ENCODE measurements at places on chromosomes 6 and 20.

DNA sequence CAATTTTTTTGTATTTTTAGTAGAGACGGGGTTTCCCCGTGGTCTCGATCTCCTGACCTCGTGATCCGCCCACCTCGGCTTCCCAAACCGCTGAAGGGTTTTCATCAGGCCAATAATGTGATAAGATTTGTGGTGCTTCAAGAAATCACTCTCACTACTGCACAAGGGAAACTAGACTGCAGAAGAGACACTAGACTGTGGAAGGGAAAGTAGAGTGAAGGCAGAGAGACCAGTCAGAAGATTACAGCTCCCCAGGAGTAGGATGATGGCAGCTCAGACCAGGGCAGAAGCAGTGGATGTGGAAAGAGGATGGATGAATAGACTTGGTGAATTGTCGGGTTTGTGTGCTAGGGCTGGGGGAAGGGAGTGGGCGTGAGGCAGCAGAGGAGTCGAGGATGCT lies 48.0 kb upstream of the GTSF1L start:
- no peak for DNase-seq

GRCh38 chr6:169805242-169805838 lies 53.9 kb downstream of the ERMARD start:
- no peak for DNase-seq

GRCh38 chr6:163099621-163100171 lies 314.8 kb upstream of the QKI start:
- no peak for DNase-seq

DNA sequence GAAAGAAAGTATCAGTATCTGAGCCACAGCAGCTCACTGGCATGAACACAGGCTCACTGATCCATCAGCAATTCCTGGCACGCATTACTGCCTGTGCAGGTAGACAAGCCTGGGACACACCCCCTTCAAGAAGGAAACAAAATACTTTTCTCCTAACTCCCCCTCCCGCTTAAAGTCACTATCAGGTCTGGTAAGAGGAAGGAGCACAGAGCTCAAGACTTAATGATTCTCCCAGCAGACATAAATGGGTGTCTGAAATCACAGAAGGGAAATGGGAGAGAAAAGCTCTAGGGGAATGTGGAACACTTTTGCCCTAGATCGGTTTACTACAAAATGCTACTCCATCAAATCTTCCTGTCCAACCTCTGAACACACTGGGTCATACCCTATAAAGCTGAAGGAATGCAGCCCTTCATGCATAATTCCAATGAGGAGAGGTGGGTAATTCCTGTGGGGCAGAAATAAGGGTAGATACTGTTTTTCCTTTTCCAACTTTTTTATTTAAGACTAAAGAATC lies at the start of gene ADGRF1:
Gene ADGRF1 (minus strand): TSS at position 58 of the 517 bp plus-strand sequence. CDS start 13,271 bp downstream, outside the sequence.
- no peak for DNase-seq

GRCh38 chr6:79034865-79035264 lies 43.2 kb downstream of the PHIP start:
- no peak for DNase-seq

- DNase-seq = no peak
Measured at GRCh38 chr6:40419946-40420728, 167.0 kb downstream of the LRFN2 start.

- no peak for DNase-seq
Measured at GRCh38 chr20:50980071-50980681, 21.6 kb downstream of the MOCS3 start.

DNA sequence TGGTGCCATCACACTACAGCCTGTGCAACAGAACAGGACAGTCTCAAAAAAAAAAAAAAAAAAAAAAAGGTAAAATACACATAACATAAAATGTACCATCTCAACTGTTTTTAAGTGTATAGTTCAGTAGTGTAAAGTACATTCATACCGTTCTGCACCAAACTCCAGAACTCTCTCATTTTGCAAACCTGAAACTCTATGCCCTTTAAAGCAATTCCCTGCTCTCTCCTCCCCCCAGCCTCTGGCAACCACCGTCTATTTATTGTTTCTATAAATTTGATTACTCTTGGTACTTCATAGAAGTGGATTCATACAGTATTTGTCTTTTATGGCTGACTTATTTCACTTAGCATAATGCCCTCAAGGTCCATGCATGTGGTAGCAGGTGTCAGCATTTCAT lies 12.9 kb downstream of the RIPOR2 start:
- DNase-seq = no peak

DNA sequence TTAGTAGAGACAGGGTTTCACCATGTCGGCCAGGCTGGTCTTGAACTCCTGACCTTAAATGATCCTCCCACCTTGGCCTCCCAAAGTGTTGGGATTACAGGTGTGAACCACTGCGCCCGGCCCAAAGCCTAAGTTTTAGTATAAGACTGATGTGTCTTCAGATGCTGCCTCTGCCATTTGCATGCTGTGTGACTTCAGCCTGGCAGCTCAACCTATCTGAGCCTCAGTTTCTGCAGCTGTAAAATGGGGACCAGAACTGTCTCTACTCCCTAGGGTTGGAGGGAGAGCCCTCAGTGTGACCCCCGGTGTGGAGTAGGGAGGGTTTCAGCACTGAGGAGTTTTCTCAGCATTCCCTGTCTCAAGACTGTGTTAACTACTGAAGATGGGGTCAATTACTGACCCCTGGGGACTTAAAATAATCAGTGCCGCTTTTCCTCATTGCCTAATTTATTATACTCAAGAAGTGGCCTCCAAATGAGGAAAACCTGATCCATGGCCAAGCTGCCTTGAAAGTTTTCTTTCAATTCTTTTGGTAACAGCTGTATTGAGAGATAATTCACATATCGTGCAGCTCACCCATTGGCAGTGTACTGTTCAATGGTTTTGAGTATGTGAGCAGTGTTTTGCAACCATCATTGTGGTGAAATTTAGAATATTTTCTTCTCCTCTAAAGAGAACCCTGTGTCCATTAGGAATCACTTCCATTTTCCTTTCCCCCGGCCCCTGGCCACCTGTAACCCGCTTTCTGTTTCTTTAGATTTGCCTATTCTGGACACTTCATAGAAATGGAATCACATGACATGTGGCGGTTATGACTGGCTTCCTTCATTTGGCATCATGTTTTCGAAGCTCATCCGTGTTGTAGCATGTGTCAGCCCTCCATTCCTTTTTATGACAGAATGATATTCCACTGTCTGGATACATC lies 64.8 kb downstream of the PHACTR3 start:
- DNase-seq = no peak

DNA sequence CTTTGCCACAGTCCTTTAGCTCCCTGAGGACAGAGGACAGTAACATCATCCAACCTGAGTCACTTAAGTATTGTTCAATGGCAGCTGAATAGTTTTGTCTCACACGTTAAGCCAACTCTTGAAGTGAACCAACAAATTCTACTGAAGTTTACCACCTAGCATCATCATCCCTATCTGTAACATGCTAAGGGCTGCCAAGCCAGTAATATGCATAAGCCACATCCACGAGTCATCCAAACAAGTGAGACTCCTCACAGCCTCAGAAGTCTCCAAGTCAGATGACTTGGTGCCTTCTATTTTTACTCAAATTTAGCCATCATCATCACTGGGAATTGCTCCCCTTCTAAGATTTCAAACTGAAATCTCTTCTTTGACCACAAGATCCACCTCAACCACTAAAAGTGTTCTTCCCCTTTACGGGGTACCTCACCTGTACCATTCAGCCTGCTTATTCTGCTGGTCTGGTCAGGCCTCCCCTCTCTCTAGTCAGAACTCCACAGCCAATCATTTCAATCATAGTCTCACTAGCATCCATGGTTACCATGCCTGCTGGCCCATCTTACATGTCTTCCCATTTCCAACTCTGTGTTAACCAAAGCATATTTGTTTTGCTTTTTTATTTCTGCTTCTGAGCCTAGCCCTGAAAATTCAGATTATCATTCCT lies 73.7 kb downstream of the DTNBP1 start:
- no peak for DNase-seq

DNA sequence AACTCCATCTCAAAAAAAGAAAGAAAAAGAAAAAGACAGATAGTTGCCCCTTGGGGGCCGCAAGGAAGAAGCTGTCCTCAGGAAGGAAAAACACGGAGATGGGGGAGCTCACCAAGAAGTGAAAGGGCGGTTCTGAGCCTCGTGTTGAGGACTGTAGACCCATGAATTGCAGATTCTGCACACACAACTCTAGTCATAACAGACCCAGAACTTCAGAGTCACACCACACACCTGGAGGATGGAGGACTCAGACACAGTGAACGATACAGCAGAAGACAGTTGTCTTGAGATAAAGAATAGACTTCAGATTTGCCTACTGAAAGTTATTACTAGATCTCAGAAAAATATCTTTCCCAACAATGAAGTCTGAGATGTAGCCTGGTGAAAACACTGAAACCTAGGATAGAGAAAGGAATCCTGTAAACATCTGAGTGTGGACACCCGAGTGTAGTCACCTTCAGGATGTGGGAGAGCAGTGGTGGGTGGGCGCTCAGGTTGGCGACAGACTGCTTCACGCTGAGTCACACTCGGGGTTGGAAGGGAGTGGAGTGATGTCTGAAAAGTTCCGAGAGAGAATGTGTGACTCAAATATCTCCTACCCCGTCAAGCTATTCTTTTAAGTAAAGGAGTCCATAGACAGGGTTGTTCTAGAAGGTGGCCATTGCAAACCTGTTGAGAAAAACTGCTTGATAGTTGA lies 88.1 kb downstream of the MAP3K4 start:
- DNase-seq = no peak

GRCh38 chr6:135012764-135013163 lies 41.9 kb downstream of the HBS1L start:
- DNase-seq = no peak

DNA sequence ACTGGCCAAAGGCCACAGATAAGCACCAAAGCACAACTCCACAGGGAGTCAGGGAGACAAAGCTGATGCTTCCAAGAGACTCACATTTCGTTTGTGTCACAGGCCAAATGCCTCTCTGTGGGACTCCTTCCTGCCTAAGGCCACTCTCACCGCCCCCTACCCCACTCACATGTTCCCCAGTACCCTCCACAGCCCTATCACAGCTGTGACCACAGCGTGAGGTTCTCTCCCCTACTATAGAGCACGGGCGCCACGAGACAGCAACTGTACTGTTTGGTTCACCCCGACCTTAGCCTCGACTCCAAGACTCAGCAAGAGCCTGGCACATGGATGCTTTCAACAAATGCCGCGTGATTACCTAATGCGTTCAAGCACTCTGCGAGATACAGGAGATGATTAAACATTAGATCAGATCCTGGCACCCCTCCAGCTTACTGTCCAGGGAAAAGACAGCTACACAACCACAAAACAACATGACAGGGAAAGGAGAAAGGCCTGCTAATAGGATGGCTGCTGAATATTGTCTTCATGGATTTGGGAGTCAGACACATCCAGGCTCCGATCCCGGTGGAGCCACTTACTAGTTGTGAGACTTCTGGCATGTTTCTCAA lies 105.5 kb downstream of the AGPAT4 start:
- DNase-seq = no peak

GRCh38 chr6:118320652-118321051 lies 227.4 kb upstream of the PLN start:
- no peak for DNase-seq

- DNase-seq = no peak
Measured at GRCh38 chr6:116730513-116730912, 35.0 kb downstream of the FAM162B start.

GRCh38 chr6:22081709-22082108 lies 215.1 kb downstream of the PRL start:
- no peak for DNase-seq

DNA sequence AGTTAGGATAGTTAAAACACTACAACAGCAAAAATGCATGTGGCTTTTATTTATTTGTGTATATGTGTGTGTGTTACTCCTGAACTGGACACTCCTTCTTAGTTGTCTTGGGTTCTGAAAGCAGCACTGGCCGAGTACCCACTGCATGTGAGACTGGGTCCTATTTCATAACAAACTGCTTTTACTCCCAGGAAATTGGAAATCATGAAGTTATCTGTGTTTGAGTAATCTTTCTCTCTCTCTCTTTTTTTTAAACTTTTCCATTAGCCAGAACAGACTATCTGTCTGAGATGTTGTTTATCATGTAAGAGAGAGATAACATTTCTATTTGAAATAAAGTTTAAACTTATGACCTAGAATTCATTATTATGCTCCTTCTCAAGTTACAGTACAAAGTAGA lies 110.4 kb downstream of the LIN28B start:
- no peak for DNase-seq

GRCh38 chr6:147595961-147596360 lies 87.5 kb downstream of the SAMD5 start:
- DNase-seq = no peak

DNA sequence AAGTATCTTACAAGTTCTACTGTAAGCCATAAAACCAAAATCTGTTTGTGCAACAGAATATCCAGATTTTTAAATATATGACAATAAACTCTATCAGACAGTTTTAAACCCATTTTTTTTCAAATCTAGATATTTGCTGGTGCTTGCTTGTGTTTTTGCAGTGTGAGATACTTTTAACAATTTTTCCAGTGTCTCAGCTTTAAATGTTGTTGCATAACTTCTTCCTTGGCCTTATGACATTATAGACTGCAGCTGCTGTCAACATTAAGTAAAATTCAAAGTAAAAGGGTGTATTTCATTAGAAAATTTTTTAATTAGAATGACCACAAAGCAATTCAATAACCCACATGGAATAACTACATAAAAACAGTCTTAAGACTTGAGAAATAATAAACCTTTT lies 139.5 kb downstream of the PTPRK start:
- DNase-seq = no peak

GRCh38 chr6:45816674-45817297 lies 198.9 kb downstream of the CLIC5 start:
- DNase-seq = no peak

DNA sequence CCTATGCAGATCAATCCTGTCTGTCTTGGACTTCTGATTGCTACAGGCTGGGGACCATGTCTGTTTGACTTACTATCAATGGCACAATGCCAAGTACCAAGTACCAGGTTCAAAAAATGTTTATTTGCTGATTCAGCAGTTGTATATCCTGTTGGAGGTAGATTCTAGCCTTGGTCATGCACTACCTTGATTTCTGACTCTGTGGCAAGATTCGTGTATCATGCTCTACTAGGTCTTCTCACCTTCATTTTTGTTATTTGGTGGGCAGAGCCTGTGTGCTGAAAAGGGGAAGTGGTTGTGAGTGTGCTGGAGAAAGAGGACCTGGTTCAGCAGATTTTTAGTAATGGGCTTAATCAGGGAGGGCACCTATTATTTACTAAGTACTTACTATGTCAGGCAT lies 192.4 kb upstream of the MYLIP start:
- DNase-seq = no peak

DNA sequence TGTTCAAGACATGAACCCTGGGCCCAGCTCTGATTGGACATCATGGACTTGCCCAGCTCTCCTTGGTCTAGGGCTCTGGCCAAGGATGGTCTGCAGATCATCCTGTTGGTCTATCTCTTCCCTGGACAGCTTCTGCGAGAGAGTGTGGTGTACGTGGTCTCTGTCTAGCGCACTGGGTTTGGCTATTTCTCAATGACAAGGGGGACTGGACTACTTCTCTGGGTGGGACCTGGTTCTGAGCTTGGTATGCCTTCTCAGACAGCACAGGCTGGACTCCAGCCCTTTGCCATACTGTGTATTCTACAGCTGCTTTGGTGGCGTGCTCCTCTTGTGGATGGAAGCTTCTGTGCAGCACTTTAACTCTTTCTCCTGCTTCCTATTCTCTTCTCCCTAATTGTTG lies 8.5 kb upstream of the RAET1E start:
- DNase-seq = no peak

Data from stimulated activated CD8-positive, alpha-beta memory T cell treated with anti-CD3 and anti-CD28 coated beads, Interleukin-2, amount 100 ng/mL, for 1 hour (primary cell).